Suppressor macrophage (primary cell): ENCODE measurements at places on chromosomes 5 and 9.
A peak's percentile ranks its signal among the peaks of the same experiment; 100 is the strongest.

DNA sequence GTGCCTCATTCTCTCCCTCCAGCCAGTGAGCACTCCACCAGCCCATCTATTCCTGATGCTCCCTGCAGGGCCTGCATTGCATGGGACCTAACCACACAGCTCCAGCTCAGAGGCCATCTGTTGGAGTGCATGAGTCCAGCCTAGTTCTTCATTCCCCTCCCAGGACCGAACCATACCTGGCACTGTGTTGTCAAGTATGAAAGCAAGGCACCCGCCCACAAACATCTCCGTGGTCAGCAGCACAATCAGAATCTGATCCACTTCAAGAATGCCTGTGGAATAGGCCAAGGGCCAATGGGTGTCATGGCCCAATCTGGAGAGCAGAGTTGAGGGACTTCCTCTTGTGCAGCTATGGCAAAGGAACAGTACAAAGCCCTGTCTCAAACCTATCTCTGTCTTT, 5.9 kb downstream of the SLC23A1 start:
- no peak for DNase-seq

DNA sequence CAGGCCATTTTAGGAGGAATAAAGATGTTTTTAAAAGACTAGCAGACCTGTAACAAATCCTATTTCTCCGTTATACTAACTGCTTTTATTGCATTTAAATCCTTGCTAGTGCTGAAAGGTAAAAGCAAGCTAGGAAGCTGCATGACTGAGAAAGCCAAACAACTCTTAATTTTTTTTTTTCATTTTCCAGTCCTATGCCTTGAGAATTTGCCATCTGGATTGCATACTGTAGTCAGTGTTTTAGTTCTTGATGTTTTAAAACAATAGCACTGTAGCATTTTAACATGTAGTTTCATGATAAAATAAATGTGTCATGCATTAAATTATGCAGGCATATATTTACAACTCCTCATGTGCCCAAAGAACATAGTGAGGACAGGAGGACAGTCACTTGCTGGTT, 108.4 kb upstream of the FGF10 start:
- no peak for DNase-seq

- DNase-seq = no peak
Observed at GRCh38 chr5:148848393-148849031, 22.1 kb downstream of the ADRB2 start.

- DNase-seq = no peak
Observed at GRCh38 chr9:128836509-128837145, 7.0 kb upstream of the SPOUT1 start.

- DNase-seq = no peak
Observed at GRCh38 chr5:127810707-127811490, 107.7 kb downstream of the CCDC192 start.

GRCh38 chr9:134186471-134187109, 22.2 kb upstream of the RNU6ATAC start:
- DNase-seq = no peak

DNA sequence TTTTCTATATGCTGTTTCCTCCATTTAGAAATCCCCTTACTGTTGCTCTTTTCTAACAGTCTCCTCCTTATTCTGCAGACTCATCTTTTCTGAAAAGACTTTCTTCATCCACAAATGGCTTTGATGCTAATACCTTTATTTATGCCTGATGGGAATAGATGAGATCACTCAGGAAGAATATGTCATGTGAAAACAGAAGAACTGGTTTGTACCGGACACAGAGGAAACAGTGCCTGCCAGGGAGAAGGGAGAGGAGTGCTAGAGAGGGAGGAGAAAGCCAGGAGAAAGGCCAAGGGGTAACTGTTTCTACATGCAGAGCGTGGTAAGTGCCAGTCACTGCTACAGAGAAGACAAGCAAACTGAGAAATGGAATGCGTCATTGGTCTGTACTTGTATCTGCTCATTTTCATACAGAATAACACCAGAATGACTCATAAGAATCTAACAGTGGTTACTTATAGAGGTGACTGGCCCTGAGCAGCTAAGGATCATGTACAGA, 45.9 kb upstream of the PJA2 start:
- DNase-seq = peak; percentile 23

DNA sequence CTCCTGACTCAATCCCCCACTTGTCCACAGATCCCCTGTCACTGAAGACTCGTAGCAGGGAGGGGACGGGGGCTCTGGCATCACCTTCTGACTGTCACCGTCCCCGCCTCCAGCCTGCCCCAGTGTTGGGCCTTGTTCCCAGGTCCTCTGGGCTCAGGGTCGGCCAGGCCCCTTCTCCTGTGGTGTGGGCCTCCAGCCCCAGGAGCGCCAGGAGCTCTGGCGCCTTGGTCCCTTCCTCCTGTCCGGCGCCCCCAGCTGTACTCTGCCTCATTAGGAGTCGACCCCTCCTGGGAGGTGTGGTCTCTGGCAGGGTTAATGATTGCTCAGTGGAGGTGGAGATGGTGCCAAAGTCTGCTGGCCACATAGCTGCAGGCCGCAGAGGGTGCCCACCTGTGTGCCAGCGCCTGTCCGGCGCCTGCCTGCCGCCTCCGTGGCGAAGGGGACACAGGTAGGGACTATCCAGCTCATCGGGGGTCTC, at the start of gene CDHR2:
TSS of gene CDHR2 (plus strand) at position 376 of the 478 bp plus-strand sequence. CDS start 16,011 bp downstream, outside the sequence.
- DNase-seq = no peak

GRCh38 chr9:131709771-131710431, 30.0 kb downstream of the RAPGEF1 start:
- DNase-seq = peak; percentile 84

DNA sequence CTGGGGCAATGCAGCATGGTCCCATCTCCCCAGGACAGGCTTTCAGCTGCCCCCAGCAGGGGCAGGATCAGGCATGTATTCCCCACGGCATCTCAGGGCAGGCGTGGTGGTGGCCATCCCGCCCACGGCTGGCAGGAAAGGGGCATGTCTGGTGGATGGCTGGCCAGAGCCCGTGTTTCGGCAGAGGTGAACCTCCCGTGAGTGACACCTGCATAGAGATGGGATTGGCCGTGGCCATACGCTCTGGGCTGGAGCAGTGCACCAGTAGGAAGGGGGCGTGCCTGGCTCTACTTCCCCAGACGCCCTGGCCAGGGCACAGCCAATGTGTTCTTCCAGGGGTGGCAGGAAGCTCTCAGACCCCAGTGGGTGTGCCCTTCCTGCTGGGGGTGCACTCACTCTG, 139.1 kb downstream of the ZNF354C start:
- DNase-seq = no peak
